Bone marrow (tissue), 2 donors: ENCODE measurements at places on chromosomes 7 and 10.

DNA sequence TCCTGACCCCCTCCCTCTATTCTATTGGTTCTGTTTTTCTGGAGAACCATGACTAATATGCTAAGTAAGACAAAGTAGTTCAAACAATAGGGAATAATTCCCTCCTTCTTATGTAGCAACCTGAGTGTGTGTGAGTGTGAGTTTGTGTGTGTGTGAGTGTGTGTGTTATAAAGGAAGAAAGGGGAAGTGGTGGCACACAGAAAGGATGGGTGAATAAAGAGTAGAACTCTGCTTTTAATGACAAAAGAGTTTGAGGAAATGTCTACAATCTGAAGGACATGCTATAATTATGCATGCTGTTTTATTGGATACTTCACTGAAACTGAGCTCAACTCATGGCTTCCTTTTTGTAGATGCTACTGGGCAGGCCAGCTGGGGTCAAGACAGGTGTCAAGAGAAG, 489.5 kb downstream of the REEP3 start:
- DNase-seq: no peak

- DNase-seq: no peak
Measured at GRCh38 chr10:125003901-125004467, 62.1 kb downstream of the ZRANB1 start.

- no peak for DNase-seq
Measured at GRCh38 chr7:80335511-80336231, 176.2 kb downstream of the GNAT3 start.

DNA sequence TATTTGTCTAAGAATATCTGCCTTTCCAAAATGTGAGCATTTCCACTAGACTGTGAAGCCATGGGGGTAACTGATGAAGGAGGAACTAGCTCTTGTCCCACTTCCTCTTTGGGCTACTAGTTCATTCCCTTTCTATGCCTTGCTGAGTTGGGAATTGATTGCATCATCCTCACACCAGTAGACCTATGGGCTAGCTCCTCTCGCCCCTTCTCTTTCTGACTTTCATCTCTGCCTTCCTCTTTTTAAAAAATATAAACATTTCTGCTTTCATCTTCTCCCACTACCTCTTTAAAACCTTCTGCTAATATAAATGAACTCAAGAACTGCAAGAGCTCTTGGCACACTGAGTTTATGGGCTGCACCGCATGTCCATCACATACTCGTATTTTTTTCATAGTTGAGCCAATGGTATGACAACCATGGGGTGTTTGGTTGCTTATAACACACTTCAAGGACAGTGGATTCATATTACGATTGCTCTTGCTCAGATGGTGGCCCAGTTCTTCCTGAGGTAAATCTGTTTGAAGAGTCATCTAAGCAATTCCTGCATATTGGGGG, 182.0 kb downstream of the REEP3 start:
- DNase-seq: no peak

DNA sequence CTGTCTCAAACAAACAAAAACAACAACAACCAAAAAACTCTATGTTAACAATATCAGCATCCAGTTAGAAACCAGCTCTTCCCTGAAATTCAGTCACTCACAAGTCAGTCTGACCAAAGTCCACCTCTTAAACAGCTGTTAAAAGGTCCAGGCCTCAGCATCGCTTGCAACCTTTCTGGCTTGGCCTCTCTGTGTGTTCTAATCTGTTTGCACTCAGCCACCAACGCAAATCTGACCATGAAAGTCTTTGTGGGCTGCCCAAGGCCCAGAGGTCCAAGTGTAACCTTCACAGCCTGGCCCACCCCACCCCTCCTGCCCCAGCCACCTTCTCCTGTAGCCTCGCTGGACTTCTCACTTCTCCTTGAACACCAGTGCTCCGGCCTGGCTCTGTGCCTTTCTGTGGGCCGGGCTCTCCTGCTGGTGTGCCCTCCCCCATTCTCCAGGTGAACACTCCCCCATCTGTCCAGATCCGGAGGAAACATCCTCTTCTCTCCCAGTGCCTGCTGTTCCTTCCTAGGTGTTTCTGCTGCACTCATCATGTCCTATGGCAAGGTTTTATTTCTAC, 72.2 kb upstream of the EFCAB10 start:
- no peak for DNase-seq

- DNase-seq: peak; percentile 67
Measured at GRCh38 chr10:110501142-110501937, 3.6 kb downstream of the DUSP5 start.

GRCh38 chr7:18425838-18426445, 69.6 kb upstream of the HDAC9 start:
- DNase-seq: no peak

GRCh38 chr10:34137955-34138354, 677.1 kb downstream of the PARD3 start:
- no peak for DNase-seq

- no peak for DNase-seq
Measured at GRCh38 chr7:21543528-21544302, 876 bp downstream of the DNAH11 start.

DNA sequence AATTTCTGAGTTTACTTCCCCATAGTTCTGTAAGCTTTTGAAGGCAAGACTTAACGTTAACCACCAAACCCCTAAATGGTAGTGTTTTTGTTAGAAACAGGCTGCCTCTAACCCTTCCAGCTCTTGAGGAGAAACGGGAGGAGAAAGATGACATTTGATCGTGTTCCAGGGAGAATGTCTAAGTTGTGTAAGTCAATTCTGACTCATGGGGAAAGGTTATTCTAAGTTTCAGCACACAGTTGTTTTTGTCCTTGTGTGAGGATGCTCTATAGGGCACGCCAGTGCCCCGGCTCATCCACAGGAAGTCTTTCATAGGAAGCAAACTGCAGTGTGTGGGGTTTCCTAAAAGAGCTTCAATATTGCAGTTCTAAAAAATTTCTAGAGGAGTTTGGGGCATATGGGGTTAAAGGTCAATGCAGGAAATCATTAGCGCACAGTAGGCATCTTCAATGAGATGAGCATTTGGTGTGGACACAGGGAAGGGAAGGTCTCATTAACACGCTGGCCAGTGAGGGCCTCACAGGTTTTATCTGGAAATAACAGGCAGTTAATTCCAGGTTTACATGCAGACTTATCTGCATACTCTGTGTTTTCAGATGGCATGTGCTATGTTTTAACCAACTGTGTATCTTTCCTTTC, 638.2 kb upstream of the IGFBP3 start:
- DNase-seq: no peak

- DNase-seq: no peak
Measured at GRCh38 chr7:1777122-1777521, 107.0 kb downstream of the ELFN1 start.

GRCh38 chr7:83271212-83272099, 108.8 kb upstream of the PCLO start:
- DNase-seq: no peak

GRCh38 chr7:42611289-42611928, 300.5 kb downstream of the C7orf25 start:
- no peak for DNase-seq
